Stimulated activated CD4-positive, alpha-beta T cell treated with anti-CD3 and anti-CD28 coated beads, Interleukin-12 subunit alpha, Interleukin-12 subunit beta, amount 100 ng/mL, for 24 hours (primary cell): ENCODE measurements at places on chromosomes 11 and 22.

DNA sequence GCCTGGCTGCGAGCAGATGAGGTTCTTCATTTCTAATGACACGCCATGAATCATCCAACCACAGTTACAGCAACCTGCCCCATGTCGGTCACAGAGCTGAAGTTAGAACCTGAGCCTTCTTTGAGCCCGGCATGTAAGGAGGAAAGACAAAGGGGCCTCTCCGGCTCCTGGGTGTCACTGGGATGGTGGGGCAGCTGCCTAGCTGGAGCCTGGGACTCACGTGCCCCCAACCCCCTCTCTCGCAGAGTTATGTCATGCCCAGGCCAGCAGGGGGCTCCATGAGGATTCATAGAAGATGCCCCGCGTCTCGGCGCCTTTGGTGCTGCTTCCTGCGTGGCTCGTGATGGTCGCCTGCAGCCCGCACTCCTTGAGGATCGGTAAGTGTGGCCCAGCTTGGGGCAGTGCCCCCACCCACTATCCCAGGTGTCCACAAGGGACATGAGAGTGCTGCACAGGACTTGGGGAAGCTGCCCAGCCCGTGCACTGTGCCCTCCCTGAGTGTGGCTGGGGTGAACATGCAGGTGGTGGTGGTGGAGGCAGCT lies 148.5 kb downstream of the GRIK4 start:
- no peak for DNase-seq

DNA sequence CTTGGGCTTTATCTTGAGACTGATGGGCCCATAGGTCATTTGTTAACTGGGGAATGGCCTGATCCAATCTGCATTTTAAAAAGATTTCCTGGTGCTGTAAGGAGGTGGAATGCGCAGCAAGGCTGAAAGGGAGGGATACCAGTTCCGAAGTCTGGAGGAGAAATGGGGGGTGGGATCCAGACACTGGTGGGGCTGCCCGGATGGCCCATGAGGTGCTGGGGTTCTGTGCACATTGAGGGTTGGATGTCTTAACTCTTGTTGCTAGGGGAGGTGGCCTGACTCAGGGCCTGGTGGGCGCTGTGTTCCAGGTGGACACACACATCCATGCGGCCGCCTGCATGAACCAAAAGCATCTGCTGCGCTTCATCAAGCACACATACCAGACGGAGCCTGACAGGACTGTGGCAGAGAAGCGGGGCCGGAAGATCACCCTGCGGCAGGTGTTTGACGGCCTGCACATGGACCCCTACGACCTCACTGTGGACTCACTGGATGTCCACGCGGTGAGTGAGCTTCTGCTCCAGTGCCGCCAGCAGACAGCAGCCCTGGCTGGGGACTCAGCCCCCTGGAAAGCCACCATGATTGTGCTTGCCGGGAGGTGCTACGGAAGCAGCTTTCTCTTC lies 38.1 kb downstream of the AMPD3 start:
- DNase-seq: no peak

GRCh38 chr11:91299980-91300379 lies 924.6 kb upstream of the FAT3 start:
- no peak for DNase-seq

- no peak for DNase-seq
Measured at GRCh38 chr11:2919188-2919587, 10.0 kb downstream of the PHLDA2 start.

DNA sequence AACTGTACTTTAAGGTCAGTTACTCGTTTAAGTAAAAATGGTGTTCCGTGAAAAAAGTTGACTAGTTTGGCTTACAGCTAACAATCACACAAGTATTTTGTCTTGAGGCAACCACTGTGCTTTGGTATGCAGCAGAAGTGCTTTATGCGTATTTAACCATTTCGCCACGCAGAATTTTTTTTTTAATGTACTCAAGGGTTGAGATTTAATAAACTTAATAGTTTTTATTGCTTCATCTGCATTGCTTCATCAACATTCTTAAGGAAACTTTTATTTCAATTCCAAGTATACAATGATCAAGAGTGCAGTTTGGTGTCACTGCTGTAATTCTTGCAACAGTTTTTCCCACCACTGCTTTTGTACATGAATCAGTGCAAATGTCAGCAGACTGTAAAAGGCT lies 66.4 kb downstream of the ZNRF3 start:
- DNase-seq: no peak

- no peak for DNase-seq
Measured at GRCh38 chr11:70597006-70597555, 198.8 kb downstream of the CTTN start.

GRCh38 chr22:20027966-20028854 lies 7.3 kb downstream of the TANGO2 start:
- DNase-seq: no peak

DNA sequence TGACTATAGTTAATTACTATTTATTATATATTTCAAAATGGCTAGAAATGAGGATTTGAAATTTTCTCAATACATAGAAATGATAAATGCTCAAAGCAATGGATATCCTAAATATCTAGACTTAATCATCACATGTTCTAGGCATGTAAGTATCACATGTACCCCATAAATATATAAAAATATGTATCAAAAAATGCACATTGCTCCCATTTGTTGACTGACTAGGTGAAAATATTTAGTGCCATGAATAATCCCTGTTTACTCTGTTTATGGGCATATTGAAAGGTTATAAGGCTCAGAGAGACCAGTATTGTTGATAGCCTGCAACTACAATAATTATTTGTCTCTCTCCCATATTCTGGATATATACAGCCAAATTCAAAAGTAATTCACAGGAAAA lies 3.1 kb downstream of the HBE1 start:
- DNase-seq: no peak

- no peak for DNase-seq
Measured at GRCh38 chr22:45499746-45500145, 2.9 kb upstream of the FBLN1 start.

DNA sequence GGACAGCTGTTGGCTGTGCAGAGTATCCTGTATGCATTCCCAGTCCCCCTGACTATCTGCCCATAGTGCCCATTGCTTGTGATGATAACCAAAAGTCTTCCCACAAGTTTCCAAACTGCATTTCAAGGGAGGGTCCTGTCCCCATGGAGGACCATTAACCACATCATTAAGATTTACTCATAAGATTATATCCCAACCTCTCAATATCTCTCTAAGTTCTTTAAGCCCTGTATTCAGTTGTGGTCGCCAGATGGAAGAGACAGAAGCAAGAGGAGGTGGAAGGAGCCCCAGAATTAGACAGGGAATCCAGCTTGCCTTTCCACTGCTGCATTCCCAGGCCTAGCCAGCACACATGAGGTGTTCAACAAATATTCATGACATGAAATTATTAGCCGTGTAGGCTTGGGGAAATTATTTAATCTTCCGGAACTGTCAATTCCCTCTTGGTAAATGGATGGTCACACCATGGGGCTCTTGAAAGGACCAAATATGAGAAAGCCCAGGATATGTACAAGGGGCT lies 42.6 kb upstream of the TIMP3 start:
- no peak for DNase-seq

- DNase-seq: no peak
Measured at GRCh38 chr22:48800036-48800885, 1027.4 kb downstream of the BRD1 start.

DNA sequence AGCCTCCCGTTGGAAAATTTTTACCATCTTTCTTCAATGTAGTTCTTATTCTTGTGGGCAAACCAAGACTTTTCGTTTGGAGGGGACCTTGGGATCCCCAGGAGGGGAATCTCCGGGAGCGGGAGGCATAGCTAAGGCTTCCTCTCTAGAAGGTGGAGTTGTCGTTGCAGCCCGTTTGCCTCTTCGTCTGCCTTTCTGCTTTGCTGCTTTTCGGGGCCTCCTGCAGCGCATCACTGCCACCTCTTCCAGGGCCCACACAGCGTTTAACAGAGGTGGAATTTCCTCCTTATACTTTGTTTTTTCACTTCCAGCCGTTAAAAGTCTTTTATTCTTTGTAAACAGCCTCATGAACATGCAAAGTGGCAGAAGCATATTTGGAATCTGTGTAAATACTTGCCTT lies 3.5 kb upstream of the IFITM3 start:
- DNase-seq: no peak

GRCh38 chr22:22201930-22202343 lies 42.6 kb upstream of the VPREB1 start:
- no peak for DNase-seq

DNA sequence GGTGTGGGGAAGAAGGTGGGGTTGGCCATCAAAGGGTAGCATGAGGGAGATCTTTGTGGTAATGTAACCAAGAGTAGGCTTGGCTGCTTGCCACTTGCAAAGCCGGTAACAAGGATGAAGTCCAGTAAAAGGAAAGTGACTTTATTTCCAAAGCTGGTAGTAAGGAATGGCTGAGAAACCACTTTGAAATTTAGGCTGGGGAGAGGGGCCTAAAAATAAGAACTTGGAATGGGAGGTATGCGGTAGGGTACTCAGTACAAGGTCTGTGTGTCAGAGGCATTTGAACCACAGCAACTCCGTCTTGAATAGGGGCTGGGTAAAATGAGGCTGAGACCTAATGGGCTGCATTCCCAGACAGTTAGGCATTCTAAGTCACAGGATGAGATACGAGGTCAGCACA lies 216.0 kb upstream of the ISX start:
- no peak for DNase-seq

GRCh38 chr11:58622344-58622743 lies at the start of gene CNTF:
Gene CNTF, plus strand, starts transcription at chr11:58622665. Its CDS starts 88 bp downstream, at chr11:58622753.
- no peak for DNase-seq

DNA sequence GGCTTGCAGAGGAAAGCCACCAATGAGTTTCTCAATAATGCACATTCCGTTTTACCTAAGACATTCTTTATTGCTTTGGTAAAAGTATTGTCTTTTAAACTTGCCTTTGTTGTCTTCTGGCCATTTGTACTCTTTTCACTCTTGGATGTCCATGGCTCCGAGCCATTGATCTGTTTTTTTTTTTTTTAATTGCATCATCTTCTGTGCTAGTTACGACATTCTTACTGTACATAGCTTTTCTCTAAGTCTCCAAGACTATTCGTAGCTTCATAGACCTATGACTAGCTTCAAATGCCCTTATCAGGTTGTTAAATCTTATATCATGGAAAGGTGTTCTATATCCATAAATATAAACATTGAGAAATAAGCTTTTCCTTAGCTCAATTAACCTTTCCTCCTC lies 1522.6 kb downstream of the FAM181B start:
- no peak for DNase-seq

DNA sequence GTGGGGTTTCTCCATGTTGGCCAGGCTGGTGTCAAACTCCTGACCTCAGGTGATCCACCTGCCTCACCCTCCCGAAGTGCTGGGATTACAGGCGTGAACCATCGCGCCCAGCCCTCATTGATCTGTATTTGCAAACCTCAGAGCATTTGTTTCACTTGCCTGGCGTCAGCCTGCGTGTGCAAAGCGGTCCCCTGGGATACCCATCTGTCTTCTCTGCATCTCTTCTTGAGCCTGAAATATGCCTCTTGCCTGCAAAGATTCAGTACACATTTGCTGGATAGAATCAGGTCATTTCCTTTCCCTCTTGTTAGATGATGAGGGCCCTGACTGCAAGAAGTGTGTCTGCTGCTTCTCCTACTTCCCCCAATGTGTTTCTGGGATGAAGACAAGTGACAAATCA lies 1291.0 kb downstream of the TBC1D22A start:
- DNase-seq: no peak

GRCh38 chr22:41911001-41911611 lies 3.8 kb downstream of the SHISA8 start:
- no peak for DNase-seq
